ENCODE measurements at places on chromosomes 2 and 18.

- no peak for DNase-seq
Measured at GRCh38 chr18:31269566-31269965, 48.4 kb upstream of the DSG1 start.

- no peak for DNase-seq
Measured at GRCh38 chr18:42401131-42401673, 446.2 kb downstream of the PIK3C3 start.

DNA sequence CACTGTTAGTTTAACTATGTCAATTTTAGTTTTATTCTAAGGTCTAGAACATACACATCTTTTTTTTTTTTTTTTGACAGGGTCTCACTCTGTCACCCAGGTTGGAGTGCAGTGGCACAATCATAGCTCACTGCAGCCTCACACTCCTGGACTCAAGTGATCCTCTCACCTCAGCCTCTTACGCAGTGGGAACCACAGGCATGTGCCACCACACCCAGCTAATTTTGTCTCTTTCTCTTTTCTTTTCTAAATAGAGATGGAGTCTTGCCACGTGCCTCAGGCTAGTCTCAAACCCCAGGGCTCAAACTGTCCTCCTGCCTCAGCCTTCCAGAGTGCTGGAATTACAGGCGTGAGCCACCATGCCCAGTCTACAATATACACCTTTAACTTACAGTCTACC, 69.5 kb upstream of the CHRNA1 start:
- no peak for DNase-seq

GRCh38 chr2:37558623-37559022, 112.8 kb downstream of the CDC42EP3 start:
- no peak for DNase-seq

DNA sequence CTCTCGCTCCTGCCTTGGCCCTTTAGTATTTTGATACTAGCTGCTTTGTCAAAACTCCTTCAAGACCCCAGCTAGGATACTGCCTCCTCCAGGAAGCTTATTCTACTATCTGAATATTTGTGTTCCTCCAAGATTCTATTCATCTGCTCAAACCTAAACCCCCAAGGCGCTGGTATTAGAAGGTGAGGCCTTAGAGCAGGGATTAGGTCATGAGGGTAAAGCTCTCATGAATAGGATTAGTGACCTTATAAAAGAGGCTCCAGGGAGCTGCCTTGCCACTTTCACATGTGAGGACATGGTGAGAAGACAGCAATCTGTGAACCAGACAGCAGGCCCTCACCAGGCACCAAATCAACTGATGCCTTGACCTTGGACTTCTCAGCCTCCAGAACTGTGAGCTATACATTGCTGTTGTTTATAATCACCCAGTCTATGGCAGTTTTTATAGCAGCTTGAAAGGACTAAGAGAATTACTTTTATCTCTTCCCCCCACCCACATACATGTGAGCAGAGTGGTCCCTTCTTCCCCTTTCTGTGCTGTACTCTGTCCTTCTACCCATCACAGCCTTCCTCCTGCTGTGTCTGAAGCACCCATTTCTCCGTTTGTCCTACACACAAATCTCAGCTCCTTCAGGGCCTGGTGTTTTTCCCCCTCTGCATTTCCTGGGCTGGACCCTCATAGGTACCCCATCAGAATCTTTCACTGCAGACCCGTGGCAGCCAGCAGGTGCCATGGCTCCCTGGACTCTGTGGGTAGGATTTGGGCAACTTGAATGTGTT, 54.5 kb downstream of the HS1BP3 start:
- DNase-seq, result no peak

- no peak for DNase-seq
Measured at GRCh38 chr2:20589975-20590703, 60.8 kb downstream of the HS1BP3 start.

- no peak for DNase-seq
Measured at GRCh38 chr2:96663829-96664228, 21.3 kb downstream of the FER1L5 start.

GRCh38 chr2:236555481-236555880, 14.1 kb upstream of the ACKR3 start:
- DNase-seq, result no peak

GRCh38 chr2:162258169-162258568, 14.9 kb upstream of the FAP start:
- no peak for DNase-seq

- no peak for DNase-seq
Measured at GRCh38 chr2:191929288-191929687, 82.4 kb upstream of the CAVIN2 start.

- DNase-seq, result no peak
Measured at GRCh38 chr2:161199912-161200701, 39.9 kb downstream of the TANK start.

DNA sequence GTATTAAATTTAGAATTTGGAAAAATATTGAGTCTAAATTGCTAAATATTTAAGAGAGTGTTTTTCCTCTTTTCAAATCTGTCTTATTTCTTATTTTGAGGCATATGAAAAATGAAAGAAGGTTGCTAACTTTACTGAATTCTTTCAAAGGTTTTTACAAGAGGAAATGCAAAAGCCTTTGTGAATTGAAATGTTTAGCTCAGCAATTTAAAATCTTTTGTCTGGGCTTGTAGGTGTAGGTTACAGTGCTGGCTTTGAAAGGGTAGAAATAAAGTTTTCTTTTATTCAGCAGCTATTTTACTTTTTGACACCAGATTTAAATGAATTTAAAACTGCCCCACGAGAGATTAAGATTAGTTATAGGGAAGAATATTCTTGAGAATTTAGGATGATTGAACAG, 192.0 kb downstream of the CDH7 start:
- DNase-seq, result no peak

DNA sequence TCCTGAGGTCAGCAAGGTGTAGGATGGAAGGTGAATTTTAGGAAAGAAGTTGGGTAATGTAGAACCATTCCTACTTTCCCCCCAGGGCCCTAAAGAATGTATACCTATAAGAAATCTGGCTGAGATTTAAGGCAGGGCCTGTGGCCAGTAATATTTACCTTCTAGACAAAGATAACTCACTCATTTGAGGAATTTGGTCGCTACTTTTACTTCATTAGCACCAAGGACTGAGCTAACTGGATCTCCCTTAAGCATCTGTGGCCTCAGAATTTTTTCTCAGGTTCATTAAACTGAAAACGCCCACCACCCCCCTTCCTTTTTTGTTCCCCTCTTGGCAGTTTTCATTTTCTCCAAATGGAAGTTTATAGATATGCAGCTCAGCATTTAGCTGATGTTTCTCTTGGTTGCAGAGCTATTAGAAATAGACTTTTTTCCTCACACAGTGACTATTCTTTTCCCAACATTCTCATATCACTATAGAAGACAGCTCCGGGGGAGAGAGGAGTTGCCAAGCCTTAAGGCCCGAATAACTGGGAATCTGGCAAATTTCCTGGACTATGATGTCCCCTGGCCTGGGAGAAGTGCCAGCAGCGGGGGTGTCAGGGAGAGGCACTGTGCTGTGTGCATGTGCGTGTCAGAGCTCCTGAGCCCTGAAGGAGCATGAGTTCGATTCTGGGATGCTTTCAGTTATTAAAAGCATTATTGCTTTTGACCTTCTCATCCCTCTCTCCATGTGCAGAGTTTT, 310.9 kb downstream of the PRKCE start:
- DNase-seq, result peak; percentile 28

DNA sequence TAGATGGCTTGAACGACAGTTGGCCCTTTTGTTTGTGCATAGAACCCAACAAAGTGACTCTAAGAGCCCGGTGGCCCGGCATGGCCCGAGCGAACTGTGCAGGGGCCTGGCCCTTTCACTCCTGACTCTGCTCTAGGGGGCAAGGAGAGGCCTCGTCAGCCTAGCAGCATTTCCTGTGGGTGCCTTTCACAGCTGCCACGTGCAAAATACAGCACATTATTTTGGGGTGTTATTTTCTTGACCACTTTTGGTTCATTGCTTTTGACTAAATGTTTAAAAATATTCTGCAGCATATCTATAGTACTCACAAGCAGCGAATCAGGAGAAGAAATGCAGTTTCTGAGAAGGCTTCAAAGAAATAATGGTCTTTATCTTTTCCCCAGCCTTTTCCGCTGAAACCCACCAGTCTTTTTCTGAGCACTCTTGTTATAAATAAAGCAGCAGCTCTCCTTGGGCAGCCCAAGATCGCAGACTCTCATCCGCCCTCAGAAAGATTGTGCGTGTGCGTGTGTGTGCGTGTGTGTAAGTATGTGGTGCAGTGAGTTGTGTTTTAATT, 31.3 kb downstream of the DGKD start:
- no peak for DNase-seq

- DNase-seq, result no peak
Measured at GRCh38 chr2:239250216-239251081, 150.4 kb downstream of the HDAC4 start.

DNA sequence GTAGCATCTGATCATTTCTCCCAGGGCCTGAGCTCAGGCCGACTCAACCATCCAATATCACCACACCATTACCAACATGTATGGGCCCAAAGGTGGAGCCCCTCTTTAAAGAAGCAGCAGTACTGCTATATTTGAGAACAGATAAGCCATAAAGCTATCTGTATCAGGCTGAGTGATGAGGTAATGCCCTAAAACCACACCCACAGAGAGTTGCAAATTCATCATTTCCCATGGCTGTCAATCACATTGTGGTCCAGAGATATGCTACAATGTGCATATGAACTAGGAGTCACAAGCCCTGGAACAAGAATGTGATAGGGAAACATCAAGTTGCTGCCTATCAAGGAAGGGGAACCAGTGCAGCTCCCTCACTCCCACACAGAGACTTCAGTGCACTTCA, 52.6 kb upstream of the GALNT13 start:
- DNase-seq, result no peak

DNA sequence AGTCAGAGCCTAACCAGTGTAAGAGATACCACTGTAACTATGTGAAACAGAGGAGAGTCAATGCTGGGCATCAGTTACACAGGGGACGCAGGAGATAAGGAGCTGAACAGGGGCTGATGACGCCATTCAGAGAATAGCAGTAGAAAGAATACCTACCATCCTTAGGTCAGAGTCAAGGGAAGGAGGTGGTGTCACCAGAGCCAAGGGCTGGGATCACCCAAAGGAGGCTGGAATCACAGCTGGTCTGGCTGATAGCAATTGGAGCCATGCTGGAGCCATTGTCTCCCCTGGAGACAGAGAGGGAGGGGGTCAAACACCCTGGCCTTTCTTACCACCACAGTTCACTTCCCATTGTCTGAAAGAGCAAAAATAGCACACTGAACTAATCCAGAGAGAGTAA, 37.3 kb upstream of the C18orf32 start:
- DNase-seq, result no peak

DNA sequence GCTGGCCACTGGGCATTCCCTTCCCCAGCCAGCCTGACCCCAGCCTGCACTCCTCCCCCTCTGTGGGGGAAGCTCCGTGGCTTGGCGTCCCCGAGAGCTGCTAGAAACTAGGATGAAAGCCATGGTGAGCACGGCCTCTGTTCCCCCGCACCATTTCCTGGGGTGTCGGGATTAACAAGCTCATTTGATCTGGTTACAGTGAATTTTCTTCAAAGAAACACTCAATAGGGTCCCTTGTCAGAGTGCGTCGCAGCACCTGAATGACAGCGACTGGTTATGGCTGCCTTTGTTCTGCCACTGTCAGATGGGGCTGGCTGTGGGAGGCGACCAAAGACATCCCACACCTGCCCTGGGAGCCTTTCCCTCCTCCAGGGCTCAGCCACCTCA, 7.7 kb upstream of the ALPI start:
- DNase-seq, result no peak

GRCh38 chr2:68231061-68231372, 21.3 kb downstream of the PPP3R1 start:
- no peak for DNase-seq

GRCh38 chr2:134132490-134132857, 121.4 kb upstream of the MGAT5 start:
- DNase-seq, result no peak

DNA sequence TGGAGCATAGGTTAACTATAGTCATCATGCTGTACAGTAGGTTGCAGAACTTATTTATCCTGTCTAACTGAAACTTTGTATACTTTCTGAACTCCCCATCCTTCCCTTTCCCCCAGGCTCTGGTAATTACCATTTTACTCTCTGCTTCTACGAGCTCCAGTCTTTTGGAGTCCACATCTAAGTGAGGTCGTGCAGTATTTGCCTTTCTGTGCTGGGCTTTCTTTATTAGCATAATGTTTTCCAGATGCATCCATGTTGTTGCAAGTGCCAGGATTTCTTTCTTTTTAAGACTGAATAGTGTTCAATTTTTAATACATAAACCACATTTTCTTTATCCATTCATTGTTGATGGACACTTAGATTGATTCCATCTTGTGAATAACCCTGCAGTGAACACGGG, 464.1 kb downstream of the TGIF1 start:
- DNase-seq, result no peak

DNA sequence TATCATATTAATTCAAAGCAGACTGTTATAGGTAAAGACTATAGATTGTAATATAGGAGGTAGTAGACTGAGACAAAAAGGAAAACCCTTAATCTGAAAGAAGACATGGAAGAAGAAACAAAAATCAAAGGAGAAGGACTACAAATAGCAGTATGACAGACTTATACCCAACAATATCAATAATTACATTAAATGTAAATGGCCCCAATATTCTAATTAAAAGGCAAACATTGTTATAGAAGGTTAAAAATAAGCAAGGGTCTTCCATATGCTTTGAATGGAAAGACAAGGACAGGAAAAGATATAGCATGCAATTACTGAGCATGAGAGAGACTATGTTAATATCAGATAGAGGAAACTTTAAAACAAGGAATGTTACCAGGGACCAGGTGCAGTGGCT, 109.5 kb upstream of the BCL2L11 start:
- no peak for DNase-seq

DNA sequence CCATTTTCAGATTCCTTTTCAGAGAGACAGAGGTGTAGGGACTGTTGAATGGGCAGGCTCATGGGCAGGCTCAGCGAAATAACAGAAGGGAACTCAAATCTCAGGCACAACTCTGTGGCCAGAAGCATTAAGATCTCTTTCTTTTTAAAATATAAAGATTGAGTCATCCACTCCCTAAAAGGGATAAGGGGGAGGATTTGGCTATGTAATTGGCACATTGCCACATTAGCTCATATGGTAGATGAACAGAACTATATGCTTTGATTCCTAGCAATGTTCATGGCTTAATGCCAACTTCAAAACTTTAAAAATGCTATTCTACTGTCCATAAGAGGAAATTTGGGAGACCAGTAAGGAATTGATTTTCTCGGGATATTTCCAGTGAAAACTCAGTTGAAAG, 53.8 kb upstream of the SLC5A7 start:
- DNase-seq, result no peak

DNA sequence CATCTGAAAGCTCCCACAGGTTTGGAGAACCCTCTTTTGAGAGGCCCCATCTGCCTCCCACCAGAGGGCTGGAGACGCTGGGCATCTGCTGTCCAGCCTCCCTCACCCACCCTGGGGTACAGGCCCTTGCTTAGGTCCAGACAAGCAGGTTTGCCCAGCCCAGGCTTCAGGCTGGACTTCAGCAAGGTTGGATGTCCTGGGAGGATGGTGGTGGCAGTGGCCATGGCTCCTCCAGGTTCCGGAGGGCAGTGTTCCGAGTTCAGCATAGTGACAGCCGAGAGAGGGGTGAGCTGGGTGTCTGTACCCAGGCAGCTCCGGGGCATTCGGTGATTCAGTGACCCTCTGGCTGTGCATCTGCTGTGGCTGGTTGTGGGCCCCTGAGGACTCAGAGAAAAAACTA, 58.2 kb upstream of the HDAC4 start:
- no peak for DNase-seq

Measured in kidney glomerular epithelial cell (primary cell).